ENCODE measurements at places on chromosomes 1 and 21. TPM values are rescaled to one million over a fixed set of nuclear protein-coding genes. Genes with fewer than 3 reads are reported as not detected.

DNA sequence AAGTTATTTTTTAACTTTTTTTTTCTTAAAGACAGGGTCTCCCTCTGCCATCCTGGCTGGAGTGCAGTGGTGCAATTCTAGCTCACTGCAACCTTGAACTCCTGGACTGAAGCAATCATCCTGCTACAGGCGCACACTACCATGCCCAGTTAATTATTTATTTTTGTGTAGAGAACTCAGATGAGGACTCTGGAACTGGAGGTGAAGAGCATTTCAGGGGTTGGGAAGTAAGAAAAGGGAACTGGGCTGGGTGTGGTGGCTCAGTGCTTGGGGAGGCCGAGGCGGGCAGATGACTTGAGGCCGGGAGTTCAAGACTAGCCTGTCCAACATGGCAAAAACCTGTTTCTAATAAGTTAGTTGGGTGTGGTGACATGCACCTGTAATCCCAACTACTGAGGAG, 28.9 kb downstream of the SLC35F3 start:
- DNase-seq, result no peak

GRCh38 chr21:43899307-43900077, 34.5 kb downstream of the AGPAT3 start:
- no peak for DNase-seq

CATSPER4 gene
- total RNA-seq, result not detected

SH3D21 gene
- 0.75 TPM for total RNA-seq

ATP6V1G3 gene
- total RNA-seq, result not detected

FH gene
- 37.1 TPM for total RNA-seq

CRNN gene
- not detected for total RNA-seq

- no peak for DNase-seq
Measured at GRCh38 chr1:21510885-21511578, 1.8 kb downstream of the ALPL start.

DNA sequence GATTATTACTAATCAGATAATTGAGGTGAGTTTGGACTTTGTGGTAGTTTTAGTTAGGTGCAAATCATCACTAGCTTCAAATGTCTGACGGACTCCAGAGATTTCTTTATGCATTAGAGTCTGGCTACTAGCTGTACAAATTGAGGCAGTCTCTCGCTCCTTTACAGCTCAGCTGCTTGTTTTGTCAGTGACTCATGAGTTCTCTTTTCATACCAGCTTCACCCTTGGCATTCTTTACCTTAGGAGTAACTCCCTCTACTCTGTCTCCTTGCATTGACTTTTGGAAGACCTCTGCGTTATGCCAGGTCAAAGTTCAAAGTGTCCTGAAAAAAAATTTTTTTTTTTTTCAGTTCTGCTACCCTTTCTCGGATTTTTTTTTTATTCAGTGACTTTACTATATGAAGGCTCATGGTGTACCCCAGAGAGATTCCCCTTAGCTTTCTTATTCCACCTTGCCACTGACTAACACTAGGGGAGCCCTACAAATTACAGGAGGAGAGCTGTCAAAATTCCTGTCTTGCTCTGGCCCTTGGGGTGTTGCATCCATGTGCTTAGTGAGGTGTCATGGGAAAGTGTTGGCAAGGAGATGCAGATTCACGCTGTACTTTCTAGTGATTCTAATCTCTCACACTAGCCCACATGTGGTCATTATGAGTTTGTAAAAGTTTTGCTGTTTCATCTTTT, 576.6 kb downstream of the ADGRL2 start:
- DNase-seq, result no peak

MFAP2 gene
- 10.2 TPM for total RNA-seq

HENMT1 gene
- total RNA-seq, result 4.9 TPM

DNA sequence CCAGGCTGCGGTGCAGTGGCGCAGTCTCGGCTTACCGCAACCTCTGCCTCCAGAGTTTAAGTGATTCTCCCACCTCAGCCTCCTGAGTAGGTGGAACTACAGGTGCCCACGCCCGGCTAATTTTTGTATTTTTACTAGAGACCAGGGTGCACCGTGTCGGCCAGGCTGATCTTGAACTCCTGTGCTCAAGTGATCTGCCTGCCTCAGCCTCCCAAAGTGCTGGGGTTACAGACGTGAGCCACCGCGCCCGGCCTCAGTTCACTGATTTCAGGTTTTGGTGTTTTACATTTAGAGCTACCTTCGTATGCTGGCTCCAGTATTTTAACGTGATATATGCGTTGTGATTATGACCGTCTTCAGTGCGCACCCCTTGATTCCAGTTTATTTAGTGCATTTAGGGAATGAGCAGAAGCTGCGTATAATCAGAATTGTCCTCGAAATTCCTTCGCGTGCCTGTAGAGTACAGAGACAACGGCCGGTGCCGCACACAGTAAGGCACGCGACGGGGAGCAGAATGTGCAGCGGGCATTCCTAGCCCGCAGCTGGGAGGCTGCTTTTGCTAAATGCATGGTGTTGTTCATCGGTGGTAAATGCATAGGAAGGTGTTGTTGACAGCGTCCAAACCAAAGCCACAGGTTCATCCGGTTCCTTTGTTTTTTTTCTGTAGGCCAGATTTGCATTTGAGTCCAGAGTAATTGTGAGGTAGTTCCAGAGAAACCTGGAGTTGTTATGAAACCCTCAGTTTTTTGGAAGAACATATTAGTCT, 48.9 kb upstream of the DIP2A start:
- DNase-seq, result no peak

CTBS gene
- 23.5 TPM for total RNA-seq

DNA sequence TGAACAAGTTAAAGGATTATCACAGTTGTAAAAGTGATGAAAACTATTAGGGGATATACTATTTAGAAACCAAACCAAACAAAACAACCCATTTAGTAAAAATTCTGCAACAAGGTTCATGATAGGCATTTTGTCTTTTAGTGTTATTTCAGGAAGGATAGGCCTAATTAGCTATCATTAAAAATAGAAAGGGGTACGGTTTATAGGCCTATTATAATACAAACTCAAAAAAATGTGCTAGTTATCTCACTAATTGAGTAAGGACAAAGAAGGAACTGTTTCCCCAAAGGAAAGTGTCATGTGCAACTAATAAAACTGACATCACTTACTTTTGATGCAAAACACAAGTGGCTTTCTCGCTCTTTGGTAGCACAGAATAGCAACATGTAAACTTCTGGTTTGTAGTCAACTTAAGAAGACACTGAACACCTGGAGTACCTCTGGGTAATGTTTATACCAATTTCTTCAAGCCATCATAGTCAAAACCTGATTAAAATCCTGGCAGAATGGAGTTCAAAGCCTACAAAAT, 28.5 kb downstream of the SLC16A1 start:
- no peak for DNase-seq

DNA sequence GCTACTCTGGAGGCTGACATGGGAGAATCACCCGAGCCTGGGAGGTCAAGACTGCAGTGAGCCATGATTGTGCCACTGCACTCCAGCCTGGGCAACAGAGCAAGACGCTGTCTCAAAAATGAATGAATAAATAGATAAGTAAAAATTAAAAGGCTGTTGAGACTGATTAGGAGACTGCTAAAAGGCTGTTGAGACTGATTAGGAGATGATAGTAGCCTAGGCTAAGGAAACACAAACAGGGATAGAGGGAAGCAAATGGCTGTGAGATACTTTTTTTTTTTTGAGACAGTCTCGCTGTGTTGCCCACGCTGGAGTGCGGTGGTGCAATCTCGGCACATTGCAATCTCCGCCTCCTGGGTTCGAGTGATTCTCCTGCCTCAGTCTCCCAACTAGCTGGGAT, 28.4 kb downstream of the PRPF38A start:
- DNase-seq, result no peak

DNA sequence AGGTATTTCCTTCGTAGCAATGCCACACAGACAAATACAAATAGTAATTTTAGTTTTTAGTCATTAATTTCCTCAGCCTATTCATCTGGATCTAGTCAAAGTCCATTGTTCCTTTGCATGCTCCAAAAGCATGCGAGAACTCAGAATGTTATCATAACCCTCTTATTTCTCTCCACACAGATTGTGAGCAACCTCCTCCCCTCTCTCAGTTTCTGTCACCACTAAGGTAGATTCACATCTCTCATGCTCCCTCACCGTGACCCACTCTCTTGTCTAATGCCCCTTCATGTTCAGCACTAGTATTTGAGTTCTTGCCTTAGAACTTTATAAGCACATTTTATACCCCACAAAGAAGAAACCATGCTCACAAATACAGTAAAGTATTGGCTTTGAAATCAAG, 582.4 kb downstream of the PLA2G4A start:
- no peak for DNase-seq
